Posterior cingulate gyrus (tissue), 11 donors: ENCODE measurements at places on chromosomes 1 and 21.

- no peak for DNase-seq
Measured at GRCh38 chr21:26887251-26887650, 42.0 kb upstream of the ADAMTS1 start.

GRCh38 chr1:64312431-64312830 lies 109.0 kb downstream of the UBE2U start:
- DNase-seq, result no peak

- no peak for DNase-seq
Measured at GRCh38 chr1:116306840-116307442, 66.1 kb upstream of the ATP1A1 start.

- no peak for DNase-seq
Measured at GRCh38 chr21:35484851-35485250, 435.7 kb upstream of the RUNX1 start.

- DNase-seq, result no peak
Measured at GRCh38 chr21:21019681-21020080, 21.5 kb downstream of the NCAM2 start.

DNA sequence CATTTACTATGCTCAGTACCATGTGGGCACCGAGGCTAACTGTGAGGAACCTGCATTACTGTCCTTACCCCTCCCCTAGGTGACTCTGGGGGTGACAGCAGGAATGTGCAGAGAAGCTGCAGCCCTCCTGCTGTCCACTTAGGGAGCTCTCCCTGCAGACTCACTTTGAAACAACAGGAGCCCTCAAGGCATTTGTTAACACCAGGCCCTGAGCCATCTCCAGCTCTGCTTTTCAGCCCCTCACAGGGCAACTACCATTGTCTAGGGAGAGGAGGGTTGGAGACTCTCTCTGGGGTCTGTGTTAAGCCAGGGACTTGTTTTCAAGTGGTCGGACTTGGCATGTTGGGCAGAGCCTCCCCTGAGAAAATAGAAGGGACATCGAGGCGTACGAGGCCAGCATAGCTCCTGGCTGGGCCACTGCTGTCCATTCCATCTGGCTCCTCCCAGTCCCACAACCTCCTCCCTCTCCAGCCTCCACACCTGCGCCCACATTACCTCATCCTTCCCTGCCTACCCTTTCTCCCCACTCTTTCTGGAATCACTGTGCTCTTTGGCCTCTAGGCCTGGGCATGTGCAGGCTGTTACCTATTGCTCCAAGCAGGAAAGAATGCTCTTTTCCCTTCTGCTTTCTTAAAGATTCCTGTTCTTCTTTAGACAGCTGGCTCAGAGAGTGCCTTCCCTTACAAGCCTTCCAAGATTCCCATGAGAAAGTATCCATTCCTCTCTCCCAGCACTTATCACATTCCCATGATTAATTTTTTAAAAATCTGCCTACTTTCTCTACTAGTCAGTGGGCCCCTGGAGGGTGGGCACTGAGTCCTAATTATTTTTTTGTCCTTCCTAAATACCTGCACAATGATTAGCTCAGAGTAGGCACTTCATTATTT lies 102.7 kb upstream of the GCLM start:
- DNase-seq, result no peak

- no peak for DNase-seq
Measured at GRCh38 chr1:234127026-234127671, 222.7 kb downstream of the SLC35F3 start.

DNA sequence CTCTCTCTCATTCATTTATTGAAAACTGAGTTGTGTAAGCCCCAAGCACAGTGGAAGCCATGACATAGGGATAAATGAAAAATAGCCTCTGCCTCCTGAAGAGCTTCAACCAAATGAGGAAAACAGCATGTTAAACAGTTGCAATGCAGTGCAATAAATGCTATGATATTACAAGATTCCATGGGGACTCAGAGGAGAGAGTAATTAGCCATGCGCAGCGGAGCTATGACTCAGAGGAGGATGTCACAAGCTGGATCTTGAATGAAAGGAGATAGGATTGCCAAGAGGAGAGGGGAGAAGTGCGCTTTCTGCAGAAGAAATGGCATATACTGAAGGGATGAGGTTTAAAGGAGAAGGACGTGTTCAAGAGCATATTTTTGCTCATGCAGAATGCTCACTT lies 231.3 kb upstream of the PLXNA2 start:
- DNase-seq, result peak; percentile 7

DNA sequence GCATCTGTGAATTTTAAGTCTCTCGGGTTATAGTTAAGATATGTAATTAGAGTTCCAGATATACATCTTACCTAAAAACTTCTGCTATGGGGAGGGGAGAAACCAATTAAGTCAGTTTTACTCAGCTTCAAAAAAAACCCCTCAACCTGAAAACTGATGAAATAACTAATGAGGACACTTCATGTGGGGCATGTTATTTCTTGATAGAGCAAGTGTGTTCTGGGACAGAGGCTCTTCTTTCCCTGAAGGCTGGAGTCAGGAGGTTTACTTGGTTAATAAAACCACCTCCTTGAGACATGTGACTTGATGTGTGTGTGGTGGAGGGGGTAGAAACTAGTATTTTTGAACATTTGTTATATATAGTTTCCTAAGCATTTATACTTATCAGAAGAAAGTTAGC lies 313.0 kb upstream of the ST6GALNAC5 start:
- DNase-seq, result no peak

- DNase-seq, result no peak
Measured at GRCh38 chr1:199301472-199302217, 662.8 kb downstream of the PTPRC start.

DNA sequence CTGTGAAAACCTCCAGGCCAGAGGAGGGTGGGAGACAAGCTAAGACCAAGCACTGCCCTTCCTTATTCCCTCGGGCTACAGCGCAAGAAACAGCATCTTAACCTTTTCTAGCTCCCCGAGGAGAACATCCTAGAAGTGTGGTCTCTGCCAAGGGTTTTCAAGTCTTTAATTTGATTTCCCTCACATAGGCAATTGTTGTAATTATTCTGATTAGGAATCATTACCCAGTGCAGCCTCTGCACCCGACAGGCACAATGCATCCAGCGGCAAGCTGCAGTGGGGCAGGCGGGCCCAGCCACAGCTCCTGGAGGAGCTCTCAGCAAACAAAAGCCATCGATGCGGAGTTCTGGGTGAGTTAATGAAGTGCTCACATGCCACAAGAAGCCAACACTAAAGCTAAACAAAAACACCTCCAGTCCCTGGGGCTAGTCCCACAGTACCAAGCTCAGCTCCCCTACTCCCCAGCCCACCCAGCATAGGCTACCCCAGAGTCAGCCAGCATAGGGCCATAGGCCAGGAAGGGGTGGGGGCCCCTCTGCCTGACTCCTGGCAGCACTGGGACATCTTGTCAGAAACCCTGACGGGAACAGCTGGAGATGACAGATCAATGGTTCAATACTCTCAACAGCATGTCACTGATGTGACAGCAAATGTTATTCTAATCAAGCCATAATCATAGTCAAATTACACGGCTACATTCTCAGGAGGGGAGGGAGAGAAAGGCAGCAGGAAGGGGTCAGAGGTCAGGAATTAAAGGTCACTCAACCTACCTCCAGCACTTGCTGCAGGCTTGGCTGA lies 42.5 kb downstream of the ERI3 start:
- DNase-seq, result no peak

DNA sequence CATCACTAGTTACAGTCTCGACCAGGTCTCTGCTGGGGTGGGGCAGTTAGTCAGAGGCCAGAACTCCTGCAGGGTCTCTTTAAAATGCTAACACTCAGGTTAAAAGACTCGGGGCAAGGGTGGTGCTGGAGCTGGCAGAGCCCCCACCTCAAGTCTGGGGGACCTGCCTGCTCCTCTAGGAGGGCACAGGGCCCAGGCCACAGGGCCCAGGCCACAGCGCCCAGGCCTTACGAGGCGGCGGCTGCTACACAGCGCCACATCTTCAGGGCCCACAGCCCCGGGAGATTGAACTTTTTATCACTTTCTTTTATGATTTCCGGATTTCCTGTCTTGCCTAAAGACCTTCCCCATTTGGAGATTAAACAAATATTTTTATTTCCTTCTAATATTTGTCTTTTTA lies 10.4 kb downstream of the MPZ start:
- DNase-seq, result no peak
